ENCODE measurements at places on chromosomes 6 and 20.

- DNase-seq = no peak
These were observed 19.4 kb downstream of the NQO2 start for GRCh38 chr6:3019065-3019464.

- DNase-seq = no peak
These were observed 18.6 kb downstream of the DYNLT1 start for GRCh38 chr6:158625881-158626305.

DNA sequence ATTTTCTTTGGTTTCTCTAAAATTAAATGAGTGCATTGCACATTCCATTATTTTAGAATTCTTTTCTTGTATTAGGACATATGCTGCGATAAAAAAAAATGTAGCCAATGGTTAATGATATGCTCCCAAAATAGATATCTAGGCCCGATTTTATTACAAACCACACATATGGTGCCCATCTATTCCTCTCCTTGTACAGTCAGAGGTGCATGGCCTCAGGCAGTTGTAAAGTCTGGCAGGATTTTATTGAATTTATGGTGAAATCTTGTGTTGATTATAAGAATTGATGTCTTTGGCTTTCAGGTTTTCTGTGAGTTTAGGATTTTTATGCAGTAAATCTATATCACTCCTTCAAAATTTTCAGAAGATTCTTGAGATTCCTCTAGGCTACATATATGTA is 192.2 kb downstream of the RFPL4B start:
- no peak for DNase-seq

- no peak for DNase-seq
These were observed 39.8 kb upstream of the ISM1 start for GRCh38 chr20:13180986-13181889.

- no peak for DNase-seq
These were observed 98.8 kb downstream of the YTHDF1 start for GRCh38 chr20:63117151-63117550.

- DNase-seq = no peak
These were observed 65.1 kb upstream of the SRSF6 start for GRCh38 chr20:43392561-43392960.

- DNase-seq = peak; percentile 73
These were observed 363.9 kb downstream of the PREX1 start for GRCh38 chr20:48463916-48464315.

DNA sequence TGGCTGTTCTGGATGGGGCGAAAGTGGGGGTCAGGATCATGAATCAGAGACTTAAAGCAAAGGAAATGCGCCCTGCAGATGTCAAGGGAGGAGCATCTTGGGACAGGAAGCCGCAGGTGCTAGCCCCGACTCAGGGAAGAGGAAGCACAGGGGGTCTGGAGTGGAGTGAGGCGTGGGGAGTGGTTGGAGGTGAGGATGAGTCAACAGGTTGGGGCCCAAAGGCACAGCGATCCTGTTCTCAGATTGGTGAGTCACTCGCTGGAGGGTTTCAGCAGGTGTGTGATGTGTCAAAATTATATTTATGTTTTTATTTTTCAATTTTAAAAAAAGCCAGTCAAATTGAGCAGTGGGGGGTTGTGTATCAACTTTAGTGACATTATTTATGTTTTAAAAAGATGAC is 19.0 kb downstream of the PACSIN1 start:
- no peak for DNase-seq

- no peak for DNase-seq
These were observed 7.2 kb upstream of the NELFCD start for GRCh38 chr20:58973866-58974265.

GRCh38 chr20:51569815-51570738 is 27.6 kb upstream of the NFATC2 start:
- DNase-seq = no peak

DNA sequence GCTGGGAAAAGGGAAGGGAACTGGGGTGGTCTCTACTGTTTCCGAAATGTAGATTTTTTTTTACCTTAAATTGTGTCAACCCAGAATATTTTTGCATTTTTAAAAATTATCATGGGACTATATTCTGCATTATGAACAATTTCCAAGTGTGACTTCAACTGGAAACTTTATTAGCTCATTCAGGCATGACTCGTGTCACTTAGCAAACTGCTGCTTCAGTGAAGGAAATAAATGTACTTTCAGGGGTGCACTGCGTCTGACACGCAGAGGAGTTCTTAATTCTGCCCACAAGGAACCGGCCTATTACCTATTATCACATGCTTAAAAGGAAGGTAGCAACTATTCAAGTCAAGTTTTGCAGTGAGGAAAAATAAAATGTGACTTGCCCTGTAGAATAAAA is 291.3 kb upstream of the PRDM1 start:
- no peak for DNase-seq

DNA sequence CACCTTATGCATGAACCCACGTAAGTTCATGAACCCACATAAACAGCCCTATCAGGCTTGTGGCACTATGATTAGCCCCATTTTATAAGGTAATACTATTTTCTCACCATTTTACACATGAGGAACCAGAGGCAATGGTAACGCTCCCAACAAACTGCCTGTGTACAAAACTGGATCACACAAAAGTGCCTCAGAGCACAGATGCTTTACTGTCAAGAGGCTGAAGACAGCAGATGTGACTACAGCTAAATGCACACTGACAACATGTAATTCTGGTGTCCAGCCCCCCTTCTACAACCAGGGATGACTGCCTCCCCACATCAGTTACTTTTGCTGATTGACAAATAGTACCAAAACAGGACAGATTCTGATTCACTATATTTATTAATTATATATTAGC is 69.6 kb downstream of the GMDS start:
- no peak for DNase-seq
